ENCODE measurements at places on chromosomes 16 and 17. TPM values are rescaled to one million over a fixed set of nuclear protein-coding genes. Genes with fewer than 3 reads are reported as not detected.

DNA sequence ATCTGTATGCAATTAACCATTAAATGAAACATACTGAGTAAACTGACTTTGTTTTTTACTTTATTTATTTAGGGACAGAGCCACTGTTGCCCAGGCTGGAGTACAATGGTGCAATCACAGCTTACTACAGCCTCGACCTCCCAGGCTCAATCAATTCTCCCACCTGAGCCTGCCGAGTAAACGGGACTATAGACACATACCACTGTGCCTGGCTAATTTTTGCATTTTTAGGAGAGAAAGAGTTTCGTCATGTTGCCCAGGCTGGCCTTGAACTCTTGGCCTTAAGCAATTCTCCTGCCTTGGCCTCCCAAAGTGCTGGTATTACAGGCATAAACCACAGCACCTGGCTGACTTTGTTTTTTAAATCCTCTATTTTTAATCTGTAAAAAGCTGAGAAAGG lies 42.6 kb downstream of the ANKFY1 start:
- DNase-seq, result no peak

DNA sequence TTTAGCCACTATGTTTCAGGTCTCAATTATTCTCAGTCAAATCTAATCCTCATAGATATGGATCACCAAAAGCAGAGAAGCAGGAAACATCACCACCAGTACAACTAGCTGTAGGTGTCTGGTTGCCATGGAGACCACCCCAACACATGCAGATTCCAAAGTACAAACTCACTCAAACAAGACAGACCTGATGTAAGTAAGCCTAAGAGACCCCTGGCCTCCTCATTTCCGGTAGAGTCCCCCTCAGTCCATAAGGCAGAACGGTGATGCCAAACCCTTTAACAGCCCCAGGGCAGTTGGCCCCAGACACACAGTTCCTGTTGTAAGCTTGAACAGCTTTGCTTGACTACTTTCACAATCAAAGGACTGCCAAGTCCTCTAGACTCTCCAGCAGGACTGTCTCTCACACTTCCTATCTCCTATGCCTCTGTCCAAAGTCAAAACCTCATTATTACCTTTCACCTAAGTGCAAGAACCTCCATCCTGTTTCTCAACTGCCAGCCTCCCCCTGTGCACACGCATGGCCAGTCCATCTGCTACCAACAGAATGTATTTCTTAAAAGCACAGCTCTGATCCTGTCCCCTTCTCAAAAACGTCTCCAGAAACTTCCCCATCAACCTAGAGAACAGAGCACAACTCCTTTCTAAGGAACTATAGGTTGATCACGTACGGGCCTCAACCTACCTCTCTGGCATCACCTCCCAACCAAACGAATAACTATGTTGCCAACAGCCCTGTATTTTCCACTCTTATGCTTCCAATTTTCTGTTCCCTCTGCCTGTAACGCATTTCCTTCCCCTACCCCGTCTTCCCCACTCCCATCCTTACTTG lies 23.9 kb downstream of the SLC39A11 start:
- DNase-seq, result peak; percentile 24

GRCh38 chr17:5446786-5447185 lies 7.8 kb upstream of the C1QBP start:
- no peak for DNase-seq

CDH1 gene
- total RNA-seq, result under 0.01 TPM
